Bronchial epithelial cell (primary cell): ENCODE measurements at places on chromosomes 4 and X.
A peak's percentile ranks its signal among the peaks of the same experiment; 100 is the strongest.

DNA sequence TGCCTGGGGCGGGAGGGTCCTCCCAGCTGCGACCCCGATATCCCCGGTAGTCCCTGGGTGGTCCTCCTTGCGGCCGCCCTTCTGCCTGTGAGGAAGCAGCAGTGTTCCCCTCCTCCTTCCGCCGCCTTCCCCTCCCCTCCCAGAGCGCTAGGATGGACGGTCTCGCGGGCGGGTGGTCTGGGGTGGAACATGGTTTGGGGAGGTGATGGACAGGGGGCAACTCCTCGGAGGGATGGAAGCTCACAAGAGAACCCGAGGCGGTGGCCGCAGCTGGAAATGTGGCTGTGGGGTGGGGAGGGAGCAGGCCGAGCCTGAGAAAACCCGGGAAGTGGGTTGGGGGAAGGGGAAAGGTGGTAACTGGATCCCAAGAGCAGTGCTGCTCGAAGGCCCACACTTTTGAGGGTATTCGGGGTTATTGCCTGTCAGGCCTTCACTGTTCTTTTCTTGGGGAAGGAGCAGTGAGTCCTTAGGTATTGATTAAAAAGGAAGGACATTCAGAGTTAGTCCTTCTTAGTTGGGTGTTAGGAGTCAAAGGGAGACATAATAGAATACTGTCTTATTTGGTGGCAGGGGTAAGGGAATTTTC lies 581 bp downstream of the UBE2K start:
- DNase-seq, result peak; percentile 36

DNA sequence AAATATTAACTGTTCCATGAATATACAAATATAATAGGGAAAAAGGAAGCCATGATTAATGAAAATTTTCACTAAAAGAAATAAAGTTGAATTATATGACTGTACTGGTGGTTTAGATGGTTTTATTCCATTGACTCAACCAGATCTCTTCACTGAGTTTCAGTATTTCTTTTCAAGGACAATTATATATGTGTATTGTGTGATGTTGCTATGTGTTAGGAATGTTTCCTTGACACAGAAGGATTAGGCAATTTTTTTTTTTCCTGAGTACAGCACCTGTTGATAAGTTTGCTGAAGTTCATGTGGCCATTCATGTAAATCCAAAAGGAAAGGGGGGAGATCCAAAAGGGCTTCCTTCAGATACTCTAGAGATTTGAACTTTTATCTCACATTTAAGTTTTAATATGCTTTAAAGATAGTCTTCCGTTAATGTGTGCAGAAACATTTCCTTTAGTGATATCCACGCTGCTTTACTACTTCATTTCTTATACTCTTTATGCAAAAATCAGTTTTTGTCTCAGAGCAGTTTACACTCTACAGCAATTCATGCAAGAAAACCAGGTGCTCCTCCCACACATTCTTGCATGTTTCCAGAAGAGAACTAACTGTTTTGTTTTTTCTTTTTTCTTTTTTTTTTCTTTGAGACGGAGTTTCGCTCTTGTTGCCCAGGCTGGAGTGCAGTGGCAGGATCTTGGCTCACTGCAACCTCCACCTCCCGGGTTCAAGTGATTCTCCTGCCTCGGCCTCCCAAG lies 249.1 kb downstream of the RPA4 start:
- no peak for DNase-seq

DNA sequence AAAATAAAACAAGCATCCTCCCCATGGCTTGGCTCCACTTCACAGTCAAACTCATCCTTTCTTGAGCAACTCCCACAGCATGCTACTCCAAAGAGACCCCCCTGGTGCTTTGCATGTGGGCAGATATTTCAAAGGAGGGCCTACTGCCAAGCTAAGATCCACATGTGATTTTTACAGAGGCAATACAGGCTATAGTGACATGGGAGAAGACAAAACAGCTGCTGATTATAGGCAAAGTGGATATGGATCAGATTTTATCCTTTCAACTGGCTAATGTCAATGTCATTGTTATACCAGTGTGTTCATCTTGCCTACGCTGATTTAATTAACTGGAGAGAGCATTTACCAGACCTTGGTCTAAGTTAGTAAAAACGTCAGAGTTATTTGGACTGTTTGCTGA lies 328.3 kb downstream of the KLHL13 start:
- no peak for DNase-seq

DNA sequence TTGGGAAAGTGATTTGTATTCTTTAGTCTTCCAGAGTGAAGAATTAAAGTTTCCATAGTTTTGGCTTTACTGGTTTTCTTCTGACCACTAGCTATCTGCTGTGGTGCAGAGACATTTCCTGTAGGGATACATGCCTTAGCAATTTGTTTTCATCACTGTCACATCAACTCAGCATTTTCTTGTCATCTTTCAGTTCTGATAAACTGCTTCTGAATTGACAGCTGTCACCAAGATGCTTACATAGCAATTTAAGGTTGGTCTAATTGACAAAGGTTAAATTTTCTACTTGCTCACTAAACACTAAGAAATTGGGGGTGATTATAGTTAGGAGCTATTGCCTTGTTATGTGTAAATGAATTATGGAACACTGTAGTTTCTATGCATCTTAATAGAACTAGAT lies 232.5 kb downstream of the TEX13A start:
- no peak for DNase-seq

- no peak for DNase-seq
These were observed 427 bp downstream of the ZNF182 start for GRCh38 chrX:48003367-48003757.

- DNase-seq, result no peak
These were observed 97.7 kb downstream of the NFKB1 start for GRCh38 chr4:102598762-102599374.

GRCh38 chrX:72269671-72270251 lies 7.3 kb downstream of the RPS4X start:
- peak; percentile 33 for DNase-seq

DNA sequence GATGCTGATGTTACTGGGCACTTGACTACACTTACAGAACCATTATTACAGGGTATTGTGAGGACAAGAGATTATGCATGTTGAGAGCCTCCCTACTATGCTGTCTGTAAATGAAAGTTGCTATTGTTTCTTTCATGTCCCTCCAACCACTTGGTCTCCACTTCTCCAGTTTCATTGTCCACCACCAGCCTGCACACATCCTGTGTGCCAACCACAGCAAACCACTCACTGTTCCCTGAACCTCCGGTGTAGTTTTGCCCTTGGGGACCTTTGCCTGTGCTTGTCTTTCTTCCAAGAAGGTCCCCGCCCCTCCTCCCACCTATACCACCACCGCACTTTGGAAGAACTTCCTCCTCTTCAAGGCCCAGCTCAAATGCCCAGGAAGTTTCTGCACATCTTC lies 43.1 kb upstream of the AFF2 start:
- DNase-seq, result no peak

DNA sequence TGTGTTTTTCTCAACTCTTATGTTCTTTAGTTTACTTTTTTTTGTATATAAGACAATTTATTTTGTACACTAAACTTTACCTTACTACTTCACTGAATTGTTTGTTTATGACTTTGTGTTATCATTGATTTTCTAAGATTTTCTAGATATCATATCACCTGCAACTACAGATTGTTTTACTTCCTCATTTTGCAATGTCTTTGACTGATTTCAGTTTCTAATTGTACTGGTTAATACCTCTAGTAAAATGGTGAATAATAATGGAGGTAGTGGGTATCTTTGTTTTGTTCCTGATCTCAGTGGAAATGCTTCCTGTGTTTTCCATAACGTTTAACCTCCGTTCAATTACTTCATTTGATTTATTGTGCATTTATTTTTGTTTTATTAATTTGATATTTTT lies 490.2 kb downstream of the TLL1 start:
- DNase-seq, result no peak

- DNase-seq, result peak; percentile 84
These were observed 53.3 kb downstream of the RGS12 start for GRCh38 chr4:3346146-3346545.

DNA sequence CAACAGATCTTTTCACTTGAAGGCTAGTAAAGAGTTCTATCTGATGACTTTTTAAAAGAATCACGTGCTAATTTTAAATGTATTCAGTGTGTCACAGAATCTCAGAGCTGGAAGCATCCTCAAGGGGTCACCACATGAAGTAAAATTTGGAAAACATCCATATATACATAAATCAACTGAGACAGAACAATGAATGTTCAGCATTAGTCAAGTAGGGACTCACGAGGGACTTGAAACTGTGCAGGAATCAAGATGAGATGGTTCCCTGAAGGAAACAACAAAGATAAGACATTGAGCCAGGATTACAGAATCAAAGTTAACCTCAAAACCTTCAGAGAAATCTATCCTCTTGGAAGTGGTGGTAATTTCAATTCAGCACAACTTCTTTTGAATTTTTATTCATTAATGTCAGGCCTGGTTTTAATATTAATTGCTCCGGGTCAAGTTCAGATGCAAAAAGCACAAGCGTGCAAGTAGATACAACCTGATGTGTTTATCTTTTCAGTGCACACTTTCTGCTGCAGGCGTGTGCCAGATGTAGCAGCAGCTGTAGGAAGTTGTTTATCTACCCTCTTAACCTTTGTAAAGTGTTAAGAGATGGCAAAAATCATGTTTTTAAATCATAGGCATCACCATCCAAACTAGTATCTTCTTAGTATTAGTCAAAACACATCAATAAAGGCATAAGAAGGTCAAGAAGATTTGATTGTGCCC lies 87.7 kb upstream of the SRD5A3 start:
- no peak for DNase-seq

GRCh38 chr4:7254736-7255487 lies 62.6 kb downstream of the SORCS2 start:
- no peak for DNase-seq

GRCh38 chr4:150136481-150136880 lies 58.2 kb downstream of the DCLK2 start:
- DNase-seq, result no peak

DNA sequence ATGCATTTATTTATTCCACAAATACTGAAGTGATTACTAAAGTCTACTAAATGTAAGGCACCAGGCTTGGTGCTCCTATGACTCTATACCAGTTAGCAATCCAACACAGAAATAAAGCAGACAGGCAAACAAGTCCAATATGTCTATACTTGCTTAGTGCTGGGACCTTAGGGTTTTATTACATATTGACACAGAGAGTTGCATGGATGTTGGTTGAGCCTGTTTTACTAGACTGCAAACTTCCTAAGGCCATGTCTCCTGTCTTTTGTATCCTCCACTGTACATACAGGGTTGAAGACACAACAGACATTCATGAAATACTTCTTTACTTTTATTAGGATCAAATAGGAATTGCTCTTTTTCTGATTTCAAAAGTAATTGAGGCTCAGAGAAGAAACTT lies 69.0 kb downstream of the LNX1 start:
- DNase-seq, result peak; percentile 28

DNA sequence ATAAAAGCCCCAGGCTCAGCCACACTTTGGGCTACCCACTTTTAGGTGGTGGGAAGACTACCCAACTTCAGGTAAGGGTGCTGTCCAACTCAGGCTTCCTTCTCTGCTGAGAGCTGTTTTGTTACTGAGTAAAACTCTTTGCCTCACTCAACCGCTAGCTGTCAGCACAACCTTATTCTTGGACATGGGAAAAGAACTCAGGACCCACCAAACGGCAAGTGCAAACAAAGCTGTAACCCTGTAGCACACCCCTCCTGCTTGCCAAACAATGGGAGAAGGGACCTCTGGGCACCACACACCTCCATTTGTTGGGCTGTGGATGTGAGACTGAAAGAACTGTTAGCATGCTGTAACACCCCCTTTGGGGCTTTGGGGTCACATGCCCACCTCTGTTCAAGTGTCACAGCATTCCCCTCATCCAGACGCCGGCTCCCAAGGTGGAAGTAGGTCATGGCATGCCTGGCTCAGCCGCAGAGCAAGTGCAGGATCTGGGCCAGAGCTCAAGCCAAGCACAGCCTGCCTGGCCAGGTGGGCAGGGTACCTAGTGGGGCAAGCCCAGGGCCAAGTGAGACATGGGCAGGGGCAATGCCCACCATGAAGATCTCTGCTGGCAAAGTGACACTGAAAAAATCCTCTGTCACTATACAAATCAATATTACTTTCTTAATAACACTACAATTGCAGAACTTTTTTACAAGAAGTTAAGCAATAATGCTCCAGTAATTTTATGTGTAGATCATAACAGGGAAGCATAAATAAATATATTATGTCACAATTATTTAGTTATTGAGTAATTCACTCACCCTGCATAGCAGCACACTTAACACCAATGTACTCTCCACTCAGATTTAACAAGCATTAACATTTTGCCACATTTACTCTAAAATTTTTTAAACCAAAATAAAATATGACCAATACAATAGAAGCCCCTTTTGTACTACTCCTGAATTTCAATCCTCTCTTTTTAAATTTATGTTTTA lies 107.2 kb downstream of the TBCK start:
- DNase-seq, result no peak

DNA sequence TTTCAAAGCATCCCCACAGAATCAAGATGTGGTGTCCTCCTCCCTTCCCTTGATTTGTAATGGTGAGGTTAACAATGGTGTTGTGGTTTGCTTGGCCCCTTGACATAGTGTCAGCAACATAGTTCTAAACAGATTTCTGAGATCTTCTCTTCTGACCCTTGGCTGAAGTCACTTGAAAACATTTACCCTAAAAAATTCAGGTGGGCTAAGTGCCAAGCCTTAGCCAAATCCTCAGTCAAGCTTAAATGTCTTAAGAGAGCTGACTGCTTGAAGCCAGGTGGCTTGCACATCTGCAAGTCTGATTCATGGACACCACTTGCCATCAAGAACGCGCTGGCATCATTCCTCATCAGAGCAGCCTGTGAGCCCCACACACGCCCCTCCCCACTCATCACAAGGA lies 173.2 kb downstream of the MGST2 start:
- DNase-seq, result no peak

- DNase-seq, result peak; percentile 81
These were observed 48.6 kb upstream of the AMELX start for GRCh38 chrX:11244636-11245035.

DNA sequence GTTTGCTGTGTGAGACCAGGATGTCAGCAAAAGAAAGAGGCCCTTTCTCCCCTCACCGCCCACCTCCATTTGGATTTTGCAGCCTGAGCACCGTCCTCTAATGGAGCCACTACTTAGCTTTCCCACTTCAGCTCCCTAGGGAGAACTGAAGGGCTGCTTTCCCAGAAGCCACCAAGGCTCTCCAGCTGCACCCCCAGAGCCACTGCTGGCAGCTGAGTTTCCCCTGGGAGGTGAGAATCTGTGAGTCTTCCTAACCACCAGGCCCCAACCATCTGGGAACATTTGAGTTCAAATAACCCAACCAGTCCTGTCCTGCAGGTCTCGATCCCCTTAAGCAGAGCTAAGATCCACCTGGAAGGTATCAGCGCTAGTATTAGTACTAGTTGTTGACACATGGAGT lies 173.1 kb upstream of the USP9X start:
- no peak for DNase-seq

DNA sequence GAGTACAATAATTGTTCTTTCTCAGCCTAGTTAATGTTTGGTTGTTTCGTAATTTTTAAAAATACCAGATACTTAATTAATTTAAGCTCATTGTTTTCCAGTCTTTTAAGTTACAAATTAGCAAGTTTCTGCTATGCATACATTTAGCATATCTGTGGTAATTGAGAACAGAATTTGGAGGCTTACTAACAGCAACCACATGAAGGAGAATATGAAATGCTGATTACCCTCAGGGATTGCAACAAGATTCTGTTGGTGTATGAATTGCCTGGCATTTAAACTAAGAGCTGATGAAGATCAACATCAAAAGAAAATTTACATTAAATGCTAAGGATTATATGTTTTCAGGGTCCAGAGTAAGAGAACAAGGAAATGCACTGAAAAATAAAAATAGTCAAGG lies 580.0 kb upstream of the INTU start:
- DNase-seq, result no peak

GRCh38 chr4:106893395-106893881 lies 142.7 kb downstream of the DKK2 start:
- DNase-seq, result no peak

GRCh38 chr4:168514249-168514852 lies 17.5 kb downstream of the PALLD start:
- DNase-seq, result peak; percentile 51
